ENCODE measurements at places on chromosomes 12 and 14.

DNA sequence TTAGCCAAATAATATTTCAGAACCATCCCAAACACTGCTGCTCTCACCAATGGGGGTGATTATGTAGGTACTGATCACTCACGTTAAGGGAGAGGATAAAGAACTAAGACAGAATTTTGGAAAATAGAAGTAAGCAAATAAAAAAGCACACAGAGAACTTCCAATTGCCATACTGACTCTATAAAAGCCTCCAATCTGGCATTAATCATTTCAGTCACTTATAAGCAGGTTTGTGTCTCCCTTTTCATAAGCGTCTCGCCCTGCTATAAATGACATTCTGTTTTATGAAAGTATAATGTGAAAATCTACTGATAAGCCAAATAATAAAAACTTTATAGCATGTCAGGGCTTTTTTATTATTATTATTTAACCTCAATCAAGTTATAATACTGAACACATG is 435.2 kb downstream of the ETNK1 start:
- no peak for DNase-seq

DNA sequence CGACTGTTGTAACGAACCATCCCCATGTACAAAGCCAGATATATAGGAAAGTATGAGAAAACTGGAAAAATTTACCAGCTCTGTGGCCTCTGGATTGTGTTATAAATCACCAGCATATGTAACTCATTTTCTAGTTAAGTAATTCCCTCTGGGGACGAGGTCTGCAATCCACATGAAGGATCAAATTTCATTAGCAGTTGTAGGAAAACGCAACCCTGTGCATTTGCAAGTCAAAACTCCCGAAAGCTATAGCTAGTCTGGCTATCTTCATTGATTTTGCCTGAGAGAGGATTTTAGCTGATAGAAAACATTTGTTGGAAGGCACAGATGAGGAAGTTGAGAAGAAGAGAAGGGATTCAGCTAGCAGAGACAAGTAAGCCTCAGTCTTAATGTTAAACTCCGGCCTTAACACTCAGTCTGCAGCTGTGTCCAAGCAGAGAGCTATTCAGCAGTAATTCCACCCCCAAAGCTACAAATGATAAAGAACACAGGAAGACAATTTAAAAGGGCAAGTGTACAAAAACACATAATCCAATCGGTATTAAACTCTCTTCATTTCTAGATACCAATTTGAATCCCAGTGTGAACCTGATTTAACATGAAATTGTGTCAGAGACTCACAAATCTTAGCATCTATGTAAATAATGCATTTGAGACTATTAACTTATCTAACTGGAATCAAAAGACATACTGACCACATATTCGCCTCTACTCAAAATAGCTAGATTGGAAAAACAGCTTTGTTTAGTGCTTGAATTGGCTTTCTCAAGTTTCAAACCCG is 54.2 kb upstream of the CERS5 start:
- peak; percentile 90 for DNase-seq

GRCh38 chr14:64761441-64762043 is 57.3 kb downstream of the PLEKHG3 start:
- DNase-seq: no peak

DNA sequence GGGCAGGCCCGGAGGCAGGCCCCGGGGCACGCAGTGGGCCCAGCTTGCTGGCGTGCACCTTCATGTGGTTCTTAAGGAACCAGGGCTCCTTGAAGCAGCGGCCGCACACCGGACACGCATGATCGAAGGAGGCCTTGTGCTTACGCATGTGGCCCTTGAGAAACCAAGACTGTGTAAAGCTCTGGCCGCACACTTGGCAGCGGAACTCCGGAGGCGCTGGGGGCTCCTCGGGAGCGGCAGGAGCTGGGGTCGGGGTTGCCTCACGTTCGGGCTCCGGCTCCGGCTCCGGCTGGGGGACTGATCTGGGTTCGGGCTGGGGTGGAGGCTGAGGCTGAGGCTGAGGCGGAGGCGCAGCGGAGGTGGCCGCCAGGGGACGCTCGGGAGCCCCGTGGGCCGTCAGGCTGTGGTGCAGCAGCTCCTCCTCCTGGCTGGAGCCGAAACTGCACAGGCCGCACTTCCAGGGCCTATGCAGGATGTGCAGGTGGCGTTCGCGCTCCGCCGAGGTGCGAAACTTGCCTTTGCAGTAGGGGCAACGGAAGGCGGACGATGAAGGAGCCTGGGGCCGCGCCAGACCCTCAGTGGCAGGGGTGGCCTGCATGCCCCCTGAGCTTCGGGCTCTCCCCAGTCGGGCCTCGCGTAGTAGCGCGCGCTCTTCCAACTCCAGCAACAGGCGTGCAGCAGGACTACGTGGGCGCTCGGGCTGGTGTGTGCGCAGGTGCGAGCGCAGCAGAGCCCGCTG is 6.0 kb downstream of the ZNF219 start:
- peak; percentile 81 for DNase-seq

GRCh38 chr12:24565300-24565699 is 383.6 kb downstream of the BCAT1 start:
- no peak for DNase-seq

DNA sequence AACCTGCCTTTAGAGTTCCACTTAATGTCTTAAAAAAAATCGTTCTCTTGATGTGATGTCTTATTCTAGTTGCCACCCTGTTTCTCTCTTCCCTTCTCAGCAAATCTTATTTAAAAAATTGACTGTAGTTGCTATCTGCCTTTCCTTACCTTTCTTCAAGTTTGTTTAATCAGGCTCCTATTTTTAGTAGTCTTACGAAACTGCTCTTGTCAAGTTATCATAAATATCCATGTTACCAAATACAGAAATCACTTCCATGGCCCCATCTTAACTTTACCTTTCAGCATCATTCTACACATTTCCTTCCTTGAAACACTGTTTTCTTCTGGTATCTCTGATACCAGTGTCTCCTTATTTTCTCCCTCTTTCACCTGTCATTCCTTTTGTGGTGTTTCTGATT is 227.3 kb downstream of the ERC1 start:
- DNase-seq: no peak

DNA sequence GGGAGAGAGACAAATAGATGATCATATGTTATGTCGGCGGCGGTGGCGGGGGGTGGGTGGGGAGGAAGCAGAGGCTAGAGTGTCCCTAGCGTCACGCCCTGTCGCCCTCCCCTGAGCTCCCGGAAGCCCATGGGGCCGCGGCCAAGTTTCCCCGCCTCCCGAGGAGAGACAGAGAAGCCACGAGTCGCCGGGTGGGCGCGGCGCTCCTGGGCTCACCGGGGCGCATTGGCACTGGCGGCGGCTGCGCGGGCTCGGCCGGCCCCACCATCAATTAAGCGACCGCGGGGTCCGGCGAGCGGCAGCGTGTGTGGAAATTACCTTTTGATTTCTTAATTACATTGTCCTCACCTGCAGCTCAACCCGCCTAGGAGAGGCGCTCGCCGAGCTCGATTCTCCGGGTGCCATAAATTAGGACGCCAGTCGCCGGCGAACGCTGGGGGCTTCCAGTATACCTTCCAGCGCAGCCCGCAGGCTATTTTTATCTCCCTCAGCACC is 119.9 kb upstream of the LHX5 start:
- no peak for DNase-seq

DNA sequence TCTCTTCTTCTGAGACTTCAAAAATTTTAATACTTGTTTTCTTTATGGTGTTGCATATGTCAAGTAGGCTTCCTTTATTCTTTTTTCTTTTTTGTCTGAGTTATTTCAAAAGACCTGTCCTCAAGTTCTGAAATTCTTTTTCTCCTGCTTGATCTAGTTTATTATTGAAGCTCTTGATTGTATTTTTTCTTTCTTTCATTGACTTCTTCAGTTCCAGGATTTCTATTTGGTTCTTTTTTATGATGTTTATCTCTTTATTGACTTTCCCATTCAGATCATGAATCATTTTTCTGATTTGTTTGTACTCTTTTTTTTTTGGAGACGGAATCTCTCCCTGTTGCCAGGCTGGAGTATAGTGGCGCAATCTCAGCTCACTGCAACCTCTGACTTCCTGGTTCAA is 34.1 kb downstream of the IFT43 start:
- no peak for DNase-seq

Data from fibroblast of pulmonary artery (primary cell).